CD14-positive monocyte (primary cell): ENCODE measurements at places on chromosomes 7 and 10. TPM values are rescaled to one million over a fixed set of nuclear protein-coding genes. Genes with fewer than 3 reads are reported as not detected.

Gene CARD11
- 0.04 TPM for polyA plus RNA-seq

Gene CLRN3
- polyA plus RNA-seq, result not detected

Gene CYP26C1
- polyA plus RNA-seq, result not detected

Gene ASZ1
- polyA plus RNA-seq, result not detected

Gene DUSP5
- polyA plus RNA-seq, result 2.0 TPM

Gene RTKN2
- 0.07 TPM for polyA plus RNA-seq

Gene TMEM176A
- polyA plus RNA-seq, result 129 and 146 TPM in 2 replicates

Gene HOXA3
- 0.03 TPM in 1 of 2 replicates, not detected in the other for polyA plus RNA-seq

- no peaks in the 10 kb centered on the region for H3K27me3 ChIP-seq
- no peak for DNase-seq
- no peak overlapping the region for H3K27ac ChIP-seq
- no peaks in the 10 kb centered on the region for H3K36me3 ChIP-seq
- H3K4me3 ChIP-seq, result no peak overlapping the region
Observed at GRCh38 chr10:64062793-64063192, 541.6 kb downstream of the REEP3 start.

GRCh38 chr7:126856691-126857291, 395.9 kb downstream of the GRM8 start:
- no peak overlapping the region for H3K4me3 ChIP-seq
- H3K27me3 ChIP-seq, result no peaks in the 10 kb centered on the region
- DNase-seq, result no peak
- no peaks in the 10 kb centered on the region for H3K36me3 ChIP-seq

DNA sequence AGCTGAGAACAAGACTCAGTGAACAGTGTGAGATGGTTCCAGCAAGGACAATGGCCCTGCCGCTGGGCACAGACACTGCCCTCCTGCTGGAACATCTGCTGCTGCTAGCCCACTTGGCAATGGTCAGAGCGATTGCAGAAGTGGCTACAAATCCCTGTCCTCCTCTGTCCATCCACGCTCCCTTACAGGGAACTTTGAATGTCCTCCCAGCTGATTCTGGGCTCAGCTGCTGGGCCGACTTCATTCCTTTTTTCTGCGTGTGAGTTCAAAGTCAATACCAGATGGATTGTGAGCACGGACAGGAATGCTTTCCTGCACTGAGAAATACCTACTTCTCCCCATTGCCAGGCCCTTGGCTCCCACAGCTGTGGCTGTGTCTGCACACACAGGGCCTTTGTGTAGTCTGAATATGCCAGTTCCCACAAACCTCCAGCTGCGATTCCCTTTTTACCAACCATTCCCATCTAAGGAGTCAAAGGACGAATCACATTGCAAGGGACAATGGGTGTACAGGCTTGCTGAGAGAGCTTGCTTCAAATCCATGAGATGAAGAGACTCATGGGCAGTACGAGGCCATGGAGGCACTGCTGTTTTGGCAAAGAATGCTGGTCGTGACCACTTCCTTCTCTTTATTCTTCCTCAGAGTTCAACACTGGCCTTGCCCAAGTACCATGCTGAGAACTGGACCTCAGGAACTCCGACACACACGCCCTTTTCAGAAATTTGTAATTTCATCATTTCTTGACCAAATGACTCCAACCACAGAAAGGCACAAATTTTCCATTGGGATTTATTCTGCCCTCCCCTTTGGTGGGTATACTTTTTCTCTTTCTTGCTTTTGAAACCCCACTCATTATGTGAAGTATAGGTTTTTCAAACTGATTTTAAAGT, 44.2 kb downstream of the BPGM start:
- H3K4me3 ChIP-seq, result no peak overlapping the region
- H3K4me1 ChIP-seq, result no peaks in the 10 kb centered on the region
- H3K27me3 ChIP-seq, result no peaks in the 10 kb centered on the region

- peak overlapping the region; percentile 52 for H3K27ac ChIP-seq
- peaks cover 57% of the 10 kb centered on the region for H3K36me3 ChIP-seq
- H3K27me3 ChIP-seq, result no peaks in the 10 kb centered on the region
- peak overlapping the region; percentile 29 for H3K4me3 ChIP-seq
- DNase-seq, result no peak
Observed at GRCh38 chr10:30455816-30456215, 21.8 kb downstream of the MAP3K8 start.

GRCh38 chr7:140297192-140297591, 101.1 kb downstream of the SLC37A3 start:
- H3K27me3 ChIP-seq, result no peaks in the 10 kb centered on the region
- no peak for DNase-seq
- H3K27ac ChIP-seq, result no peak overlapping the region
- H3K4me3 ChIP-seq, result no peak overlapping the region
- peaks cover 20% of the 10 kb centered on the region for H3K4me1 ChIP-seq
- no peaks in the 10 kb centered on the region for H3K36me3 ChIP-seq

DNA sequence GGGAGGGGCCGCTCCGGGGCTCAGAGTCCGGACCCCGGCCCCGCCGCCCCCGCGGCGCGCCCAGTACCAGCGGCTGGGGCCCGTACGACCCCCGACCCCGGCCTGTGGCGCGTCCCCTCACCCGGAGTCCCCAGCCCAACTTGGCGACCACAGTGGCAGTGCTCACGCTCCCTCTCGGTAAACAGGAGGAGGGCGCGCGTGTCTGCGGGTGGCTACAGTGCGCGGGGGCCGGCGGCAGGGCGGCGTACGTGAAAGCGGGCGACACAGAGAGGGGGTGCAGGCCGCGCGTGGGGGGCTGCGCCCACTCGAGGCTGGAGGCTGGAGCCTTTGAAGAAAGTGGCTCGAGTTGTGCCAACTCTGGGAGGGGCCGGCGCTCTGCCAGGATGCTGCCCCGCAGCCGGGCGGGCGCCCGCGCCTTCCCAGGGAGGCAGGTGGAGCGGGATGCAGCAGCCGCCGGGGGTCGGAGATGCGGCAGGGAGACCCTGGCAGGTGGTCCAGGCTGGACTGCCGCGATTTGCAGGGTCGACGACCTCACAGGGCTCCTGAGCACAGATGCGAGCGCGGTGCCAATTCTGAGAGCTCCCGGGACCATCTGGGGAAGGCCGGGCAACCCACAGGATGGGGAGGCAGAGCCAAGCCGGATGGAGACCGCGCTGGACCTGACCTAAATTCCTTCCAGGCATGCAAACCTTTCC, 655 bp downstream of the PTPRE start:
- peaks cover 41% of the 10 kb centered on the region for H3K4me1 ChIP-seq
- H3K36me3 ChIP-seq, result no peaks in the 10 kb centered on the region
- no peaks in the 10 kb centered on the region for H3K27me3 ChIP-seq
- H3K27ac ChIP-seq, result peak overlapping the region; percentile 69
- H3K4me3 ChIP-seq, result peak overlapping the region; percentile 88
- DNase-seq, result peak; percentile 30

DNA sequence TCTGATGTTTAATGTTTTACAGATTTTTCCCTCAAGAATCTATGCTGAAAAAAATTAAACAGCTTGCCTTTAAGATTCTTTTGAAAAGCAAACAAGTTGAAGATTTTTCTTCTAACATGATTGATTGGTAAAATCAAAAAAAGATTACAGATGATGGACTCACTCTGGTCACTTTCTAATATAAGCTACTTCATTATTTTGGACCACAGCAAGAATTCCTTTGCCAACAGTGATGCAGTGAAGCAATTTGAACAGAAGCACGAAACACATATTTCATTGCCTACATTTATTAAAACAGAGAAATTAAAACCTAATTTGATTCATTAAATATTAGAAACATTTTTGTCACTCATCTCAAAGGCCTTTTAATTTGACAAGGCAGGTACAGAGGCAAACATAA, 82.1 kb upstream of the SGCE start:
- no peaks in the 10 kb centered on the region for H3K4me1 ChIP-seq
- H3K27ac ChIP-seq, result no peak overlapping the region
- H3K27me3 ChIP-seq, result no peaks in the 10 kb centered on the region
- no peak overlapping the region for H3K4me3 ChIP-seq
- H3K36me3 ChIP-seq, result no peaks in the 10 kb centered on the region
- DNase-seq, result no peak

- no peak overlapping the region for H3K27ac ChIP-seq
- H3K4me3 ChIP-seq, result no peak overlapping the region
- DNase-seq, result no peak
- no peaks in the 10 kb centered on the region for H3K4me1 ChIP-seq
Observed at GRCh38 chr10:55353414-55353813, 552.4 kb upstream of the PCDH15 start.

GRCh38 chr10:52452600-52453493, 138.8 kb downstream of the DKK1 start:
- no peak overlapping the region for H3K27ac ChIP-seq
- no peak overlapping the region for H3K4me3 ChIP-seq
- no peaks in the 10 kb centered on the region for H3K4me1 ChIP-seq
